Erythroblast (primary cell): ENCODE measurements at places on chromosomes 3 and 15.

GRCh38 chr3:52144796-52145735, 9.2 kb downstream of the POC1A start:
- no peak for DNase-seq

- no peak for DNase-seq
Measured at GRCh38 chr3:133863911-133864310, 31.8 kb downstream of the RAB6B start.

GRCh38 chr15:82830427-82831173, 21.2 kb downstream of the WHAMM start:
- DNase-seq, result no peak

GRCh38 chr3:12483872-12484197, 445 bp upstream of the TSEN2 start:
- no peak for DNase-seq

DNA sequence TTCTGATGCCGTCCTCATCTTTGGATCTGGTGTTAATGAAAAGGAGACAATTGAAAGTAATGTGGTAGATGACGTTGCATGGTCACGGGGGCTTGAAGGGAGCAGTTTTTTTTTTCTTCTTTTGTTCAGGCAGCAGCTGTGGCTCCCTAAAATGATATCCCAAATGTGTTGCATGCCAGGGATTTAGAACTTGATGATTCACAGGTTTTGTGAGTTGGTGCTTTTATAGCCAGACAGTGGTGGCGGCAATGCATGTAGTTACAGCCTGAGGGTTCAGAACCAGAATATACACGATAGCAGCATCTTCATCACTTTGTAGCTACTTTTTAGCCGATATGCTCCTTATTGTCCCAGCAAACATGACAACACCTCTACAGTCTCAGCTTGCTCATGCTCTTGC, 133.4 kb downstream of the CHST2 start:
- no peak for DNase-seq

DNA sequence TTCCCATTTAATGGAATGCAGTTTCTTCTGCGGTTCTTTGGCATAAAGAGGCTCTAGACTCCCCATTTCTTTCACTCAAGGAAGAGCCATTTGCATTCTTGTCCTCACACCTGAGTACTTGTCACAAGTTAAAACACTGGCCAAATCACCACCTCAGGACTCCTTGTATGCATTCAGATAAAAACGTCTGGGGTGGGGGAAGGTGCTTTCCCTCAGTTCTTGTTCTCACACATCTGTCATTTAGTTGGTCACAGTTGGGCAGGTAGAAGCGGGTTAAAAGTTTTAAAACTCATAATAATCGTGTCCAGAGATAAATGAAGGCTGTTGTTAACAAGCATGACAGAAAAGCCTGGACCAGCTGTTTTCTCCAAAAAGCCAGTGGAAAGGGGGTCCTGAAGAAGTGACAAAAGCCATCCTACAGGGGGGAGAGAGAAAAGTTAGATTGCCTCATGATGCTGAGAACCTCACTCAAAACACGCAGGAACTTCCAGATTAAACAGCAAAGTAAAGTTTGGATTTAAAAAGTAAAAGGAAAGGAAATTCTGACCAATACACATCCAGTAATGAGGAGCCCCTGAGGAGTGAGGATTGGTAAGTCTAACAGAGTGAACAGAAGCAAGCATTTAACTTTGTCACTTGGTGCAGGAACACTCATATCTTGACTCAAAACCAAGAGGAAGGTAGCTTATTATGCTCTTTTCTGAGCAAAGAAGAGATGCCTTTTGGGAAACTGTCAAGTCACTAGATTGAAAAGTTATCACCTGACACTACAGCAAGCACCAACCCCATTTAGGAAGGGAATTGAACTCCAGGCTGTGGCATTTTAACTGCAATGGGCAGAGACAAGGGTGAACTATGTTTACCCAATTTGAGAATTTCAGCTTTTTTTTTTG, 2.8 kb downstream of the BCL2L10 start:
- no peak for DNase-seq

GRCh38 chr3:8500319-8500988, 1.2 kb upstream of the LMCD1 start:
- DNase-seq, result no peak

- no peak for DNase-seq
Measured at GRCh38 chr15:48871542-48871941, 6.4 kb upstream of the EID1 start.

- DNase-seq, result no peak
Measured at GRCh38 chr3:149077628-149078027, 8.7 kb downstream of the HLTF start.

DNA sequence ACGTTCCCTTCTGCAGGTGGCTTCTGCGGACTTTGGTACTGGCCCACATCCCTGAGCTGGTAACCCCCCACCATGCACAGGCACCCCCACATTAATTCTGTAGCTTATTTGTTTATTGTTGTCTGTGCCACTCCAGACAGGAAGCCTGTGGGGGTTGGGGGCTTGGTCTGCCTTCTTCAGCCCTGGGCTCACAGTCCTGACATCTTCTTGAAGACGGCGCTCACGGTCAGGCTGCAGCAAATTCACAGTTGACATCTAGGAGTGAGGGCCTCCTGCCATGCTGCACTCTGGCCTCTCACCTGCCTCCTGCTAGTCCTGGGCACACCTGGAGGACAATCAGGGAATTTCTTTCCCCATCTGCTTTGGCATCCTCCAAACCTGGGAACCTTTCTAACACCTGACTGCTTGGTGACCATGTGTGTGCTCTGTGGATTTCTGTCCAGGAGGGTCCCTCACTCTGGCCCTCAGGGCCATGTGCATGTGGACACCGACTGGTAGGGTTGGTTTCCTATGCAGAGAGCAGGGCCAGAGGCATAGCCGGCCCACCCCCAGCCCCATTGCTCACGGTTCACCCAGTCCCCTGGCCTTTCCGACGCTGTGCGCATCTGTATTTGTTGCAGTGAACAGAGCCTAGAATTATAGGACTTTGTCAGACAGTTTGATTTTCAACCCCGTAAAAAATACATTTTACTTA, 68.8 kb downstream of the APBA2 start:
- no peak for DNase-seq
